ENCODE measurements at places on chromosomes 3 and 15.

DNA sequence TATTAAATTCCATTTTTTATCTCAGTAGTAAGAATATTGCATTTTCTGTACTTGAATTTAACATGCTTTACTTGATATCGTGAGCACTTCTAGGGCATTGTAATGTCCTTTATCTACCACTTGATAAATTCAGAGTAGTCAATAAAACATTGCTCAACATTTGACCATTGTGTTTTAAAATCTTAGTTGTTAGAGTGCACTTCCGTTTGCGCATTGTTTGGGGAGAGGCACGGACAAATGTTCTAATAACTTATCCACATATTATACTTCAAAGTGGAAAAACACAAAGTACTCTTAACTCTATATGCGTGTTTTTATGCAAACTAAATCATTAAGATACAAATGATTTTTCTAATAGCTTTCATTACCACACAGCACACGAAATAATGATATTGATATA, 419 bp downstream of the FAM227B start:
- H3K4me3 ChIP-seq = peak overlapping the region; percentile 98
- H3K36me3 ChIP-seq = peaks cover 37% of the 10 kb centered on the region
- H3K27me3 ChIP-seq = no peaks in the 10 kb centered on the region
- peak overlapping the region; percentile 100 for H3K27ac ChIP-seq
- no peak for DNase-seq
- peaks cover 32% of the 10 kb centered on the region for H3K4me1 ChIP-seq

GRCh38 chr3:152222327-152222726, 46.4 kb upstream of the MBNL1 start:
- H3K27ac ChIP-seq = no peak overlapping the region
- no peaks in the 10 kb centered on the region for H3K36me3 ChIP-seq
- DNase-seq = no peak

DNA sequence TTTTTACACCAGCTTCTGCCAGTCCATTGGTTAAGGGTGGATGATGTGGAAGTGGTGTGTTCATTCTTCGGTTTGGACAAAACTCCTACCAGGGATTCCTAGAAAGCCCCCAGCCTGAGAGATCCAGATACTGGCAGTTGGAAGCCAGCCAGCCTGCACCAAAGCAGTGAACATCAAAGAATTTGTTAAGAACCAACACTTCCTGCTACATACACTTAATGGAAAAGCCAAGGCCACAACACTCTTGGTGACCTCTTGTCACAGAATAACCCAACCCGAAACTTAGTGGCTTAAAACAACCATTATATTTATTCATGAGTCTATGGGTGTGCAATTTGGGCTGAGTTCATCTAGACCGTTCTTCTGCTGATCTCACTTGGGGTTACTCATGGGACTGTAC, 42.9 kb upstream of the ADAMTS9 start:
- no peak overlapping the region for H3K27ac ChIP-seq
- H3K4me1 ChIP-seq = peaks cover 11% of the 10 kb centered on the region

- DNase-seq = no peak
- no peak overlapping the region for H3K27ac ChIP-seq
- peaks cover 46% of the 10 kb centered on the region for H3K4me1 ChIP-seq
- no peaks in the 10 kb centered on the region for H3K36me3 ChIP-seq
- H3K27me3 ChIP-seq = no peaks in the 10 kb centered on the region
- peak overlapping the region; percentile 86 for H3K4me3 ChIP-seq
Observed at GRCh38 chr15:88623061-88623460, 1.9 kb downstream of the AEN start.

DNA sequence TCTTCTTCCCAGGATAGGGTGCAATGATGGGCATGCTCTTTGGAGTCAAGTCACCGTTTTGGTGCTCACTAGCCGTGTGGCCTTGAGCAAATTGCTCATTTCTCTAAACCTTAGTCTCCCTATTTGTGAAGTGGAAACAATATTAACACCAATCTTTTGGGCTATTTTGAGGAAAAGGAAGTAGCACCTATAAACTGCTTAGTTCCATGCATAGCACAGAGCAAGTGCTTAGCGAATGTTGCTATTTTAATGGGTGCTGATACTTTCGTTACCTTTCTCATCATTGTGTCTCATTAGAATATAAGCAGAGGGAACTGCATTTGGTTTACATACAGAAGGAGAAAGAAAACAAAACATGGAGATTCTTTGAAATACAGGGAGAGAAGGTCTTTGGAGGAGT, 66.1 kb downstream of the BOC start:
- peaks cover 23% of the 10 kb centered on the region for H3K4me1 ChIP-seq
- H3K27me3 ChIP-seq = no peaks in the 10 kb centered on the region
- no peak overlapping the region for H3K4me3 ChIP-seq
- H3K27ac ChIP-seq = no peak overlapping the region
- no peak for DNase-seq

DNA sequence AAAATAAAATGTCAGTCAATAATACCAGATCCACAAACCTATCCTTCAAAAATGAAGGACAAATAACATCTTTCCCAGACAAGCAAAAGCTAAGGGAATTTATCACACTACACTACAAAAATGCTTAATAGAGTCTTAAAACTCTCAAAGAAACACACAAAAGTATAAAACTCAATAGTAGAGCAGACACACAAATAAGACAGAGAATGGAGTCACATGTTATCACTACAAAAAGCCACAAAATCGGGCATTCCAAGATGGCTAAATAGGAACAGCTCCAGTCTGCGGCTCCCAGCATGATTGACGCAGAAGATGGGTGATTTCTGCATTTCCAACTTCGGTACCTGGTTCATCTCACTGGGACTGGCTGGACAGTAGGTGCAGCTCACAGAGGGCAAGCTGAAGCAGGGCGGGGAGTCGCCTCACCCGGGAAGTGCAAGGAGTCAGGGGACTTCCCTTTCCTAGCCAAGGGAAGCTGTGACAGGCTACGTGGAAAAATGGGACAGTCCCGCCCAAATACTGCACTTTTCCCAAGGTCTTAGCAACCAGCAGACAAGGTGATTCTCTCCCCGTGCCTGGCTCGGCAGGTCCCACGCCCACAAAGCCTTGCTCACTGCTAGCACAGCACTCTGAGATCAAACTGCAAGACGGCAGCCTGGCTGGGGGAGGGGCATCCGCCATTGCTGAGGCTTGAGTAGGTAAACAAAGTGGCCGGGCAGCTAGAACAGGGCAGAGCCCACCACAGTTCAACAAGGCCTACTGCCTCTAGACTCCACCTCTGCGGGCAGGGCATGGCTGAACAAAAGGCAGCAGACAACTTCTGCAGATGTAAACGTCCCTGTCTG, 46.3 kb downstream of the SENP7 start:
- H3K27me3 ChIP-seq = no peaks in the 10 kb centered on the region
- H3K4me1 ChIP-seq = peaks cover 24% of the 10 kb centered on the region
- H3K4me3 ChIP-seq = peak overlapping the region; percentile 76
- H3K36me3 ChIP-seq = peaks cover 42% of the 10 kb centered on the region
- peak overlapping the region; percentile 94 for H3K27ac ChIP-seq

DNA sequence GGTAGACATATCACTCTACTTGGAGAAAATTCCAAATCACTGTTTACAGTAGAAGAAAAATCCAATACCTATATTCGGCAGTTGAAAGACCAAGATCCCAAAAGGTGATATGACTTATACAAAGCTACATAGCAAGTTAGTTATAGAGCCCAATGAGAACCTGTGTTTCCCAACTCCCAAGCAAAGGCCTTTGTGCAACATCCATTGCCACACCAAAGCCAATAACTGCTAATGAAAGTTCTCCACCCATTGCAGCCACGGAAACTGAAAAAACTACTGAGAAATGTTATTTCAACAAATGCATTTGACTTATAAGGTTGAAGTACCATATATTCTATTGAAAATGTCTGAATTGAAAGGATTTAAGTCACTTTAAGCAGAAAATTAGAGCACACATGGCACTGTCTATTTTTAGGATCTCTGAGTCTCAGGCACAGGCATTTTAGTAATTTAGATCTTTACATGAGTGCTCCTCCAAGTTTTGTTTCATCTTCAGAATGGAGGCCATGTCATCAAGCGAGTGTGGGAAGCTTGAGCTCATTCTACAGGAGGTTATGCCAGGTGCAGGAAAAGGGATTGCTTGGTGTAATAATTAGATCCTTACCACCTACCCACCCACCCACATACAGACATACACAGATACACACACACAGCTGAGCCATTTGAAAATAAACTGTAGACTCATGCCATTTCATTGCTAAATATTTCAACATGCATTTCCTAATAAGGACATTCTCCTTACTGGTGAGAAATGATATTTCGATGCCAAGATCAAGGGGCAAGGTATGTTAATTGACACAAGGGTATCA, 19.7 kb upstream of the ANO10 start:
- no peaks in the 10 kb centered on the region for H3K36me3 ChIP-seq
- no peak for DNase-seq
- H3K4me1 ChIP-seq = peaks cover 17% of the 10 kb centered on the region
- H3K27me3 ChIP-seq = no peaks in the 10 kb centered on the region
- no peak overlapping the region for H3K4me3 ChIP-seq
- no peak overlapping the region for H3K27ac ChIP-seq

Data from mesothelial cell of epicardium (in vitro differentiated cells).